ENCODE measurements at places on chromosomes 16 and 17.
A peak's percentile ranks its signal among the peaks of the same experiment; 100 is the strongest.

- DNase-seq = no peak
Measured at GRCh38 chr16:87973717-87974116, 22.5 kb downstream of the BANP start.

- DNase-seq = no peak
Measured at GRCh38 chr17:30155389-30155788, 38.8 kb downstream of the NSRP1 start.

DNA sequence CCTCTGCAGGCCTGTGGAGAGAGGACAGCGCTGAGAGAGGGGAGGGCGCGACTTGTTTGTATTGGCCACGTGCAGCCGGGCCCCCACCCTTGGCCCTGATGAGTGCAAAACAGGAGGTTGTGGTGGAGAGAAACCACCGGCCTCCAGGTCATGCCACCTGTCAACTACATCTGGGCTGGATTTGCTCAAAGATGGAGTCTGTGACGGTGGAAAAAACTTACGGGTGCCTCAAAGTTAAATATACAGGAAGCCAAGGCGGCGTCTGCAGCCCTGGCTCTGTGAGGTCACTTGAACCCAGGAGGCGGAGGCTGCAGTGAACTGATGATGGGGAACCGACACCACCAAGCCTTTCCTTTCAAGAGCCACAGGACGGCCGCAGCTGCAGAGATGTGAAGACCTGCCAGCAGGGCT lies 15.7 kb downstream of the C16orf74 start:
- peak; percentile 27 for DNase-seq

- no peak for DNase-seq
Measured at GRCh38 chr16:57644383-57645014, 16.1 kb downstream of the ADGRG1 start.

DNA sequence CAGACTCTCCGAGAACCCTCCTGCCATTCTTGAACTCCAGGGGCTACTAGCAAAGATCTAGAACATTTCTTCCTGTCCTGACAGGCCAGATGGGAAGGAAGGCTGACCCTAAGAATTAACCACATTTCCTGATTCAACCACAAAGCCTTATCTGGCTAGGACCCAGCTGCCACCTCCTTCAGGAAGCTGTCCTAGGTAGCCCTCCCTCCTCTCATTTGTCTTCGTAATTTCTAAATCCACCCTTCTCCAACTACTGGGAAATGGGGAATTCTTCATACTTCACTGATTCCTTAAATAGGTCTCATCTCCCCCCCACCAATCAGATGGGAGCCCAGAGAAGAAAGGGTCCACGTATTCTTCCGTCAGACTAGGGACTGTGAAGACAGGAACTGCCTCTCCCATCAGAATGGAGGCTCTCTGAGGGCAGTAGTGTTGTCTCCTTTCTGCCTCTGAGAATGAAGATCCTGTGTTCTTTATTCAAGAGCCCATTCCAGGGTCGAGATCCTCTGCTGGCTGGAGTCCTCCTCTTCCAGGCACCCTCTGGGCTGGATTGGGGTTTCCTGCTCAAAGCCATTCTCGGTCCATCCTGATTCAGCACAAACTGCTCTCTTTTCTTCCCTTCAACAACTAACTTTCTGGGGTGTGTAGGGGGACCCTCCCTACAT lies 2.1 kb downstream of the SAMD14 start:
- no peak for DNase-seq

- DNase-seq = no peak
Measured at GRCh38 chr16:7025616-7026190, 306.9 kb upstream of the RBFOX1 start.

- no peak for DNase-seq
Measured at GRCh38 chr16:25034911-25035310, 19.7 kb upstream of the ARHGAP17 start.

GRCh38 chr17:17570140-17570797 lies 21.2 kb downstream of the PEMT start:
- DNase-seq = no peak

DNA sequence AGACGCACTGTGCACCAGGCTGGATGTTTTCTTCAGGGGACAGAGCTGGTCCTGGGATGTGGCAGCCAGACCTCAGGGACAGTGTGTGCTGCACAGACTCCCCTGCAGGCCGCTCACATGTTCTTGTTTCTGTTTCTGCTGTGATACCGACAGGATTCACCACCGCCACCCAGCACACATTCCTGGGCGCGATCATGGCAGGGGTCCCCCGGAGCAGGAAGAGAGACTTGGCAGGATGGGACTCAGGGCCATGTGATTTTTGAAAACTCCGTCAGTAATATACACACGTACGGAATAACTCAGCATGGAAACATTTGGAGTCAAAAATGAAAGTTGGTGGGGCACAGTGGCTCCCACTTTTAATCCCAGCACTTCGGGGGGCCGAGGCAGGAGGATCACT lies 79.0 kb downstream of the HAPSTR1 start:
- DNase-seq = no peak

DNA sequence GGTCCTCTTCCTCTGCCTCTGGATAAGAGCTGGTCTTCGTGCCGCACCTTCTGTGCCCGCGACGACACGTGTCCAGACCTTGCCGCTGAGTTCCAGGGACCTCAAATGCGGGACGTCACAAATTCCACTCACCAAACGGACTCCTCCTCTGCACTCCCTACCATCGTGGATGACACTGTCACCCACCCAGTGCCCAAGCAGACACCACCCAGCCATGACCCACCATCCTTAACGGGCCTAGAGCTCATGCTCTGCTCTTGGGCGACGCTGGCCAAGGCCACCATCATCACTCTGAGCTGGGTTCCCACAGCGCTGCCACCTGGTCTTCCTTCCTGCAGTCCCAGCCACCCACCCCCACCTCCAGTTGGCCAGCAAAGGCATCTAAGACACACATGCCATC lies 96.4 kb upstream of the RPL38 start:
- no peak for DNase-seq

DNA sequence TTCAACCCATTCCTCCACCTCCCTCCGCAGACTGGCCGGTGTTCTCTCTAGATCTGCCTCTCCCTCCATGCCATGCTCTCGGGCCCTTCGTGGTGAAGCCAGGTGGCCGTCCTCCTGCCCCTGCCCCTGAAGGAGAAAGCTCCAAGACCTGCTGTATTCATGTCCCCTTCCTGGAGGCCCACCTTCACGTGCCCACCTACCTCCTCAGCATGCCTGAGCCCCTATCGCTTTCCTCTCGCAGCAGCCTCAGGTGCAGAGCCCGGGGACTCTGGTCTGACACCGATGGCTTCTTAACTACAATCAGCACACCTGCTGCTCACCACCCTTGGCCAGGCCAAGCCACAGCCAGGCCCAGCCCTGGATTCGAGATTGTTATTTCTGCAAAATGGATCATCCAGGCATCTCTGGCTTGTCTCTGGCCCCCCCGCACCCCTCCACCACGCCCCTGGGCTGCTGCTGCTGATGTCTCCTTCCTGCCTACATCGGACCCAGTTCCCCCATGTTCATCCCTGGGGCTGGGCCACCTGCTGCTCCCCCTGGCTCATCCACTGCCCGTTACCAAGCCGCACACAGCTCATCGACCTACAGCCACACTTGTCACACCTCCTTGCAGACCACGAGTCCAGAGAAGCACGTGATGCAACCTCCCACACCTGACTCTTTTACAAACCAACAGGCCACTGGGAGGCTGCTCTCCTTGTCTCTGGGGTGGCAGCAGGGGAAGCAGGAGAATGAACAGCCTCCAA lies 32.5 kb upstream of the TNFRSF13B start:
- DNase-seq = no peak

- DNase-seq = no peak
Measured at GRCh38 chr17:39352511-39352910, 48.9 kb downstream of the FBXL20 start.

- DNase-seq = no peak
Measured at GRCh38 chr16:86574646-86575045, 3.7 kb upstream of the FOXL1 start.

DNA sequence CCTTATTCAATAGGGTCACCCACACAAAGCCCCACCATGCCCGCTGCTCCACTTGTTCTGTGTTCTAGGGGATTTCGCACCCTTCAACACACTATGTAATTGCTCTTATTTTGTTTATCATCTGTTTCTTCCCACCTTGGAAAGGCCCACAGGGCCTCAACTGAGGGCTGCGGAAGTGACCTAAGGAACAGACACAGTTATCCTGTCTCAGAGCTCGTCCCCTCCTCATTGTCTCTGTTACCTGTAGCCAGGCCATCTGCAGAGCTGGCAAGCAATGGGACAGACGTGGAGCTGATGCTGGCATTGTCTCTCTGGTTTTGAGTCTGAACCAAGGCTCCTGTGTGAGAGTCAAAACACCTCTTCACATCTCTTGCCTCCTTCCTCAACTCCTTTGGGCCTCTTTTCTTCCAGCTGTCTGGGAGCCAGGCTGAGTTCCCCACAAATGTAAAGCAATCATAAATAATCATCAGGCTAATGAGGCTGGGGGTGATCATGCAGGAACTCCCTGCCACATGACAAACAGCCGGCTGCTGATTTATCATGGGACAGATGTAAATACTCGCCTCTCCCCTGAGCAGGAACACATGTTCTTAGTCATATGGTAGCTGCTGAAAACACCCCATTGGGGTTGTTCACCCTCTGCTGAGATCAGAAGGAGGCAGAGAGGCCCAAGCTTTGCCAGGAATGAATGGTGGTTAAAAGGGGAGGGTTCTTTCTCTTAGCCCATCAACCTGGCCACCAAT lies 71.9 kb downstream of the AXIN2 start:
- DNase-seq = no peak

GRCh38 chr16:69796285-69797118 lies 34.4 kb downstream of the WWP2 start:
- DNase-seq = no peak

DNA sequence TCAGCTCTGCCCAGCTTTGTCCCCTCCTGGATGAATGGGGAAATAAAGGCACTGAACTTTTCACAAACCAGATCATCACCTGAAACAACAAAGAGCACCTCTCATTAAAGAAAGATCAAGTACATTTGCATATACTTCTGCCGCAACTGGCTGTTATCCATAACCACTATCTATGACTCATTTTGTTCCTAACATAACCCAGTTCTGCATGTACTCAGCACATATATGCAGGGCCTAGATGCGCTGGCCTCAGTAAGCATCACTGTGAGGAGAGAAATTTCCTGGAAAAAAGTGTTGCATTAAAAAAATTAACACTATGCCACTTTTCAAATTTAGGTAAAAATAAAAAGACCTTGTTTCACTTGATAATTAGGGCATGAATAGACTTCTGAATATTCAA lies 1718.4 kb downstream of the TP53TG3F start:
- no peak for DNase-seq

DNA sequence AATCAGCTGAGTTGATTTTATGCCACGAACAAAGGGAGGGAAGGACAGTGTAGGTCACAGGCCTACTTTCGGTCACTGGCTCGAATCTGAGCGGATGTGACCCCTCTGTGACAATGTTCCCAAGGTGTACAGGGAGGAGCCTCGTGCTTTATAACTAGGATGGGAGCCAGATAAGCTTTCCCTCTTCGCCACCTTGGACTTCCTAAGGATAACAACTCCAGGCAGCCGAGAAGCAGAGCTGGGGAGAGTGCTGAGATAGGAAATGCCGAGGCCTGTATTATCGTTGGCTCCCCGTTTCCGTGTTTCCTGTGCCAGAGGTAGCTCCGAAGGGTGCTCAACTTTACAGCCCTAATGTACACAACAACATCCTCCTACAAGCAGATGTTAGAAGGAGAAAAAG lies 217.8 kb upstream of the IRX3 start:
- DNase-seq = no peak

GRCh38 chr16:23518435-23518891 lies 8.2 kb upstream of the GGA2 start:
- no peak for DNase-seq

DNA sequence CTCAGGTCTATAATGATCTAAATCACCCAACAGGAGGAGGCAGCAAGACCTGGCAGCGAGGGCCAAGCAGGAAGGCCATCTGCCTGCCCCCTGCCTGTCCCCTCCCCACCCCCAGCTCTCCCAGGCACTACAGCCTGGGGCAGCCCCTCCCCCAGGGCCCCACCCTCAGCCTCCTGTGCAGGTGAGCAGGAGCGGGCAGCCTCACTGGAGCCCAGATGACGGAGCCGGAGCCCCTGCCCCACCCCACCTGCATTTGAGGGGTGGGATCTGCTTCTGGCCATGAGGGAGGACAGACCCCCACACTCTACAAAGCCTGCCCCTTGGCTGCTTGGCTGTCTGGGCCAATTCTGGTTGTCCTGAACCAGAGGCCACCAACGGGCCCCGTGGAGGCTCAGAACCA lies 12.4 kb upstream of the BAHCC1 start:
- DNase-seq = no peak

DNA sequence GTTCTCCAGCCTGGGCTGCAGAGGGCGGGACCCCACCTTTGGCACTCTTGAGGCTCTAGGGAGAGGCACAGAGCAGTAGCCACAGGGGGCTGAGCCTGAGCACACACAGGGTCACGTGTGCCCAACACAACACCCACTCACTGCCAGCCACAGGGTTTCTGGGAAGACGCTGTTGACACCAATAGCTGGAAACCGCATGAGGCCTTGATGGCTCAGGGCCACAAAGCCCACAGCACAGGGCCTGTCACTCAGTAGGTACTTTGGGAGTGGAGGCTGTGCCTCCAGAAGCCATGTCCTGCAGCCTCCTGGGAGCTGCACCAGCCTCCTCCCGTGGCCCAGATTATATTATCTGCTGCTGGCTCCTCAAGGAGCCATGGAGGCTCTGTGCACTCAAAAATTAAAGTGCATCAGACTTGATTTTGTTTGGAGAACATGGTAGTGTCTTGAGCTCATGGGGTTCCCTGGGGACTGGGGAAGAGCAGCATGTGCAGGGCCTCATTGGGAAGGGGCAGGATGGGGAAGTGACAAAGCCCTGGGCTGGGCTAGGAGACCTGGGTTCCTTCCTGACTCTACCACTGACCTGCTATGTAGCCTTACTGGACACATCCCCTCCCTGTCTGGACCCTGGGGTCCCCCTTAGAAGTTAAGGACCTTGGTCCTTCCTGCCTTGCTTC lies 12.5 kb upstream of the SREBF1 start:
- DNase-seq = peak; percentile 66

DNA sequence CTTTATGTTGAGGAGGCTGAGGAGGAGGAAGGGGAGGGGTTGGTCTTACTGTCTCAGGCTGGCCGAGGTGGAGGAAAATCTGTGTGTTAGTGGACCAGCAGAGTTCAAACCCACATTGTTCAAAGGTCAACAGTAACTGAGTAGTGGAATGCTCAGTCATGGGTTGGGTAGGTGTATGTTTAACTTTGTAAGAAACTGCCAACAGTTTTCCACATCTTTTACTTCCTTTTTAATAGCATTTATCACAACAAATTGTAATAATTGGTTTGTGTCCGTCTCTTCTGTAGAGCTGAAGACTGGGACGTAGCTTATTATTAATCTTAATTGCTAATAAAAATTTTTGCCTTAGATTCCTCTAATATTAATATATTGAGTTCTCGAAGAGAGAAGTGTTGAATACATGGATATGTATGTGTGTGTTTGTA lies 5.3 kb downstream of the ATP6V0A1 start:
- DNase-seq = no peak
